Stimulated activated CD8-positive, alpha-beta memory T cell treated with anti-CD3 and anti-CD28 coated beads, Interleukin-2, amount 100 ng/mL, for 48 hours (primary cell): ENCODE measurements at places on chromosomes 3 and 15.

GRCh38 chr3:126110431-126111125 lies 26.7 kb upstream of the SLC41A3 start:
- DNase-seq = no peak

GRCh38 chr3:23966328-23966727 lies 21.2 kb downstream of the NR1D2 start:
- DNase-seq = no peak

GRCh38 chr15:70479056-70479455 lies 284.3 kb downstream of the UACA start:
- DNase-seq = no peak

- no peak for DNase-seq
Measured at GRCh38 chr15:69319384-69320375, 21.0 kb downstream of the PAQR5 start.

- no peak for DNase-seq
Measured at GRCh38 chr3:131491084-131491483, 11.7 kb downstream of the MRPL3 start.

DNA sequence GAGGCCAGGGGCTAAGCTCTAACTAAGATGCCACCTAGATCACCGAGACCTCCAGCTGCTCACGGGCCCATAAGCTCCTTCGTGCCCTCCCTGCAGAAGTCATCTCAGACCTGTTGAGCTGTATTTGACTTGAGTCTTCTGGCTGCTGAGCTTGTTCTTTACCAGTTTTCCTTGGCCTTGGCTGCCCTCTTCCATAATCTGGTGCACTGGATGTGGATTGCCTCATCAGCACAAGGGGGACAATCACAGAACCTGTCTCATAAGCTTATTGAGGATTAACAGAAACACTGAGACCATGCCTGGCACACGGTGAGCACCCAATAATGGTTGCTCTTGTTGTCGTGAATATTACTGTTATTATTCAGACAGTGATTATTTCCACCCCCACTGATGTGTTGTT lies 101.1 kb downstream of the EPHB1 start:
- DNase-seq = no peak

DNA sequence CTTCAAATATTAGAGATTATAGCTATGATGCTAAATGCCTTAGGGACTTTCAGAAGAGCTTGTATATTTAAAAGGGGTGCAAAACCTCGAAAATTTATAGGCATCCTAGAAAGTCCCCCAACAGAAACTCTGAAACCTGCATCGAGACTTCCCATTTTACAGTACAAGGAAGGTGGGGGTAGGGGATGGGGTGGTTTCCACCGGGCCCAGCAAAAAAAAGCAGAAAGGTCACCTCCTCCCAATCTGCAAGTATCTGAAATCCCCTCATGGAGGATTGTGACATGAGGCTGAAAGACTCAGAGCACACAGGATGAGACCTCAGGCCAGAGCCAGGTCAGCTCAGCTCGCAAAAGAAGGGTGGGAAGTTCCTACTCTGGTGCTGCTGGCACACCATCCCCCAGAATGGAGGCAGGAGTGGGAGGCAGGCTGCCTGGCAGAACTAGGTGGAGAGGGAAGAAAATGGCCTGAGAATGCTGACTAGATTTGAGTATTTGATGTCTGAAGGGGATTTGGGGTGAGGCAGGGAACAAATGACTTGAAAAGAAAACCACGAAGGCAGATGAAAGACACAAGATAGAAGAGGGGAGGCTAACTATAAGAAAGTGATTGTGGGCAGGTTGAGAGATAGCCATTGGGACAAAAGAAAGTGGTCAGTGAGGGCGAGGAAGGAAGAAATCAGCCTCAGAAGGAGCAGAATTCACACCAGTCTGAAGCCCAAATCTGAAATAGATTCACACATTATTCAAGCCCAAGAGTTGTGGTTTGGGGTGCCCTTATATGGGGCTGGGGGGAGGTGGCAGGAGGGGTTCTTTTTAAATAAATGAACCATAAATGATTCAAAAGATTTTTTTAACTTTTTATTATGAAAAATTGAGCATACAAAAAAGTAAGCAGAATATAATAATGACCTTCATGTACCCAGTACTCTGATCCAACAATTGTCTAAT lies 22.5 kb upstream of the TSC22D2 start:
- DNase-seq = peak; percentile 11

GRCh38 chr15:39397883-39398282 lies 183.0 kb upstream of the THBS1 start:
- no peak for DNase-seq

DNA sequence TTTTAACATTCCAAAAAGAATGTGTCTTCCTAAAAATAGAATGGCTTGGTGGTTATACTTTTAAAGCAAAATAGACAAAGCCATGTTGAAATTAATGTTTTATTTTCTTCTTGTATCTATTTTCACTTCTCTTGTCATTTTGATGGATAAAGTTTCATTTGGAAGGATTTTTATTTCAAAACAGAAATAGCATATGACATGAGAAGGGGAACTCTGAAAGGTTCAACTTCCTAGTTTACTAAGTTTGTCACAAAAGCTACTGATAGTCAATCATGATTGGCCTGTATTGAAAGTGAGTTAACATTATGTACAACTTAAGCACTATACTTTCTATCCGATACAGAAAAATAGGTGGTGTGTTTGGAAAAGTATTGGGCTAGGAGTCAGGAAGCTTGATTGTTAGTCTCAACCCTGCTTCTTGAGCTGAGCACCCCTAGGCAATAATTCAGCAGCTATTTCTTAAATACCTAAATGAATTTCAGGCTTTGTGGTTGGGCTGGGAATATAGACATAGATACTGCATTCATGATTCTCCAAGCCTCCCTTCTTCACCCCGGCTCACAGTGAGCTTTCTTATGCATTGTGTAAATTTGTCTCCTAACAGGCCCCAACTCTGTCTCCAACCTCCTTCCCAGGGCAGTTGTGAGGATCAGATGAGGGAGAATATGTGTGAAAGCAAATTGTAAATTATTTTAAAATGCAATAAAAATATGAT lies 46.9 kb upstream of the CSPG4 start:
- no peak for DNase-seq

GRCh38 chr3:98701071-98701675 lies 62.0 kb upstream of the ST3GAL6 start:
- no peak for DNase-seq

- DNase-seq = no peak
Measured at GRCh38 chr15:55257012-55257670, 32.5 kb downstream of the RAB27A start.

DNA sequence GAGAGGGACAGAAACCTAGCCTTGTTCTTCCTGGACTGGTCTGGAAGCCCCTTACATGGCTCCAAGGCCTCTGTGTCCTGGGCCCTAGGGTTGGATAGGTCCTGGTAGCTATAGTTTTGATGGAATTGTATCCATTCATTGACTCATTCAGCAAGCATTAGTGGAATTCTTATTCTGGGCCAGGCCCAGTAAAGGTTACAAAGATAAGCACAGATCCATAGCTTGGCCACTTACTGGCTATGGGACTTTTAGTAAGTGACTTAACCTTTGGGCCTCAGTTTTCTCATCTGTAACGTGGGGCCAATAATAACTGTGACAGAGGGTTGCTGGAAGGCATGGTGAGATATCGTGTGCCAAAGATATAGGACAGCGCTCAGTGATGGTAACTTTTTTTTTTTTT lies 13.6 kb upstream of the DAG1 start:
- DNase-seq = no peak

DNA sequence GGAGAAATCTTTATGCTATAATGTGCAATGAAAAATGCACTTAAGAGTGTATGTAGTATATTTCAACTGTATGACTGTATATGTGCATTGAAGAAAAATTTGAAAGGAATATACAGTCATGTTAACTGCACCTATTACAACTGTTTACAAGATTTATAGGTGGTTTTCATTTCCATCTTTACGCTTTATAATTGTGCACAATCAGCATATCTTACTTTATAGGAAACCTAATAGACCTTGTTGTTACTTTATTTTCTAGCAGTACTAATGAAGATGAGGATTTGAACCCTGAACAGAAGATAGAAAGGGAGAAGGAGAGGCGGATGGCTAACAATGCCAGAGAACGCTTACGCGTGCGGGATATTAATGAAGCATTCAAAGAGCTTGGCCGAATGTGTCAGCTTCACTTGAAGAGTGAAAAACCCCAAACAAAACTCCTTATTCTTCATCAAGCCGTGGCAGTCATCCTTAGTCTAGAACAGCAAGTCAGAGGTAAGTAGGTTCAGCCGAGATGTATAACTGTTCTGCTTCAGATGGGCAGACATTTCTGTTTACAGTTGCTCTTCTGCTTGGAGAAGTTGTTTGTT lies 103.4 kb upstream of the CGNL1 start:
- DNase-seq = no peak

DNA sequence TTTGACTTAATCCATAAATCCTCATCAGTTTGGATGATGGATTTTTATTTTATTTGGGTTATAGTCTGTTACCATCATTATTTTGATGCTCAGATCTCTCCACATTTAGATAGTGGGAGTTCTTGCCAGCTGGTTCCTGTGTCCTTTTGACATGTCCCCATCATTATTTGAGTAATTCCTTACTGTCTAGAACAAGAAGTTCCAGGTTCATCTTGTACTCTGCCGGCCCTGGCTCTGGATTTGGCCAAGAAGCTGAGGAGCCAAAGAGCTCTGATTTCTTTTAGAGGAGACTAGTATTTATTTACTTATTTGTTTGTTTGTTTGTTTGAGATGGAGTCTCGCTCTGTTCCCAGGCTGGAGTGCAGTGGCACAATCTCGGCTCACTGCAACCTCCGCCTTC lies 54.3 kb downstream of the PTPRG start:
- no peak for DNase-seq

DNA sequence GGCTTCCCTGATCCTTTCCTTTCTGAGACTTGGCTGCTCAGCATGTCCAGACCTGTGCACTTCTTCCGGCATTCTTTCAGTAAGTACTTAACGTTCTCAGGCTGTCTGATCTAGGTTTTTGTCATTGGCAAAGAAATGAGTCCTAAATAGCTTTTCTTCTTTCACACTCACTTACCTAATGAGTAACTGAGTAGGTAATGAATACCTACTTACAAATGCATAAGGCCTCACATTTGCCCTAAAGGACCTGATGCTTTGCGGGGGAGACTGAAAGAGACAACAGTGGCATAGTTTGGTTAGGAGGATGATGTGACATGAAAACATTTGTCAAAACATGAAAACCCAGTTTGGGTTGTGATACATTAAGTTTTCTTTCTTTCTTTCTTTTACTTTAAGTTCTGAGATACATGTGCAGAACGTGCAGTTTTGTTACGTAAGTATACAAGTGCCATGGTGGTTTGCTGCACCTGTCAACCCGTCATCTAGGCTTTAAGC lies 516.7 kb upstream of the CFAP20DC start:
- no peak for DNase-seq

DNA sequence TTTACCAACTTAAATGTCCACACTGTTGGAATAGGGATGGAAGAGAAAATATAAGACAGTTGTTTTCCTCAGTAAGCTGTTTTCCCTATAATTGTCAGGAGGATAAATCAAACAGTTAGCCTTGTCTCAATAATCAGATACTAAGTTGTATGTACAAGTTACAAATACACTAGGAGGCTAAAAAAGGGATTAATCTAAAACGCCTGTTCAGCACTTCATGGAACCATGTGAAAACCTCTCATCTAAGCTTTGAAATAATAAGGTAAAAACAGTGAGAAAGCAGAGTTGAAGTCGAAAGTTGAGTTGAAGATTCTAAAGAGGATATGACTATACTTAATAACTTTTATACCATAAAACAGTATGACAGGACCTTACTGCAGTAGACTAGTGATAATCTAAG lies 62.0 kb downstream of the CALML4 start:
- DNase-seq = no peak
